ENCODE measurements at places on chromosomes 5 and 9.

- DNase-seq: no peak
Observed at GRCh38 chr5:163434401-163434866, 3.0 kb upstream of the CCNG1 start.

GRCh38 chr9:93117924-93118862 is 15.9 kb downstream of the NINJ1 start:
- no peak for DNase-seq

DNA sequence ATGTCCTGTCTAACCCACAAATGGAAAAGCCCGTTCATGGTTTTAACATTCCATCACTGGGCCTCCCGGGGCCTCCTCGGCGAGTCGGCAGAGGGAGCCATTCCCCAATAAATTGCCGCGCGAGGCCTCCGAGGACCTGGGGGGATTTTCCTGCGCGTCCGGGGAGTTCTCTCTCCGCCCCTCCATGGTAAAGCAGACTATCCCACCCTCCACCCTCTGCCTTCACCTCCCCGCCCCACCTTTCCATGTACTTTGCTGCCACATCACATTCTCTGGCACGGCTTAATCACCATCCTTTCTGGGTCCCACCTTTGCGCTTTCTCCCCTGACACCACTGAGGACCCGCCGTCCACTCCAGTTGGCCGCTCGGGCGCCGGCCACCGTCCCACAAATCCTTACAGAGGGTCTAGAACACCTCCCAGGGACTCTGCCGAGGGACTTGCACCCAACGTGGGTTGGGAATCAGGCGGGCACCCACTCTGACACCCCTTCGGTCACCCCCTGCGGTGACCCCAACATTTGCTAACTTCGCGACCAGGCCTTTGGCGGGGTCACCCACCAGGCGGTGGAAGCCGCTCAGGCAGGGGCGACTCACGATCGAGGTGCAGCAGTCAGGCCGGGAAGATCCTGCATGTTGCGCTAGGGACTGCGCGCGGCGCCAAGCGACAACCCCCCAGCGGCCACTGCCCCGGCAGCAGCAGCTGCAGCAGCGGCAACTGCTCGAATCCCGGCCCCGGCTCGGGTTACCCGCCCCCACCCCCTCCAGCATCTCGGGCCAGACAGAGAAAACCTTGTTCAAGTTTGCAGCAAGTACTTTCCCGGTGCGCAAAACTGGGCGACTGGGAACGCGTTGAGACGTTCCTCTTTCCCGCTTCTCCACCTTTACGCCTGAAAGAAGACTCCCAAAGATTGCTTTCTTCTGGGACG is at the start of gene MEGF10:
Gene MEGF10 (plus strand): TSS at position 778 of the 927 bp plus-strand sequence. CDS start 40,513 bp downstream, outside the sequence.
- no peak for DNase-seq

DNA sequence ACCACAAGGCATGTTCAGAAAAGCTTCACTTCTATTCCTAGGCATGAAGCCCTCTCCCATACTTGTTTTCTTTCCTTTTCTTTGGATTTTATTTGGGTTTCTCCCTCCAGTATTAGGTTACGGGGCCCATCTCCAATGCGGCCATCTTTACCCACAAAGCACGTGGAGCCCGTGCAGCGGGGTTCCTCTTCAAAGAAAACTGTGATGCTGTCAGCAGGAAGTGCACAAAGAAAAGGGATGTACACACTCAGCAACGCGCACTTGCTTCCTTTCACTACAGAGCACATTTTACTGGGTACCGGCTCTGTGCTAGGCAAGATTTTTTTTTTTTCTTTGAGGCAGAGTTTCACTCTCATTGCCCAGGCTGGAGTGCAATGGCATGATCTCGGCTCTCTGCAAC is 106.6 kb downstream of the COL23A1 start:
- DNase-seq: peak; percentile 13

- no peak for DNase-seq
Observed at GRCh38 chr5:122741681-122742080, 33.2 kb upstream of the SNX2 start.

DNA sequence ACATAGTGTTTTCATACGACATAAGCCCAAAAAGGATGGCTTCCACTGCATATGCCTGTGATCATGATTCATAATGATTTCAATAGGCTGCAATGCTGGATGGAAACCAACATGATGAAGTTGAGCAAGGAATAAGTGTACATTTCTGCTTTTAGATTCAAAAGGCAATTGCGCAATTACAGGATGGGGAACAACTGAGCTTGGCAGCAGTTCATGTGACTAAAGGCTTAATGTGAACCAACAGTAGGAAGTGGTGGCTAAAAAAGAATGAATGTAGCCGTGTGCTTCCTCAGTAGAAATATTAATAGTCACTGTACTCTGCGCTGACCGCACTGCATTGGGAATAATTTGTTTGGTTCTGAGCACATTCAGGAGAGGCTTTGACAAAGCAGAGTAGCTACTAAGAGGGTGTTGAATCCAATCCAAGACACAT is 51.2 kb downstream of the SLC1A3 start:
- DNase-seq: no peak

- no peak for DNase-seq
Observed at GRCh38 chr9:134474055-134474370, 147.8 kb downstream of the RXRA start.

GRCh38 chr5:178107756-178108310 is 5.5 kb upstream of the N4BP3 start:
- no peak for DNase-seq

DNA sequence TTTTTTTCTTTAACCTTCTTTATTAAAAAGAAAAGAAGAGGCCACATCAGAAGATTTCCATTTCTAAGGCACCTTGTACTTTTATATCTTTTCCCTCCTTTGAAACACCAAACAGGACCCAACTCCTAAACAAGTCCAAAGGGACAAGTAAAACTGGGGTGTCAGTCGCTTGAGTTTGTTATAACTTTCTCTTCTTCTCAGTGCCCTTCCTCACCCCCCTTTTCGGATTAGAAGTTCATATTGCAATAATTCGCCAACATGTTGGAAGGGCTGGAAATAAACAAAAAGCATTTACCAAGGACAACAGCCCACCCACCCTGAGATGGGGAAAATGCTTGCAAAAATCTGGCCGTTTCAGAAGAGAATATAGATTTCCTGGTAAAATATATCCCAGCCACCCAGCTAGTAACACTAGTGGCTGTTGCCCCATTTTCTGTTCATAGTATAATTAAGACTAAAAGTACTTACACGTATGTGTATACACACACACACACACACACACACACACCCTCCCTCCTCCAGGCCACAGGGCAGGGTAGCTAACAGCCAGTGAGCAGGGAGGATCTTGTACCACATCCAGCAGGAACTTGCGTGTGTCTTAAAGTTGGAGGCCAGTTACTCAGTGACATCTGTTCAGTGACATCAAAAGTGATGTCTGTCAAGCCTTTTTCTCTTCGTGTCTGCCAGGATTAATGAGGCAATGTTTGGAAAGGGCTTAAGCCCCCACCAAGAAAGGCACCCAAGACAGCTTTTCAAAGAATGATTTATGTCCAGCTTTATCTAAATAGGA is 149.1 kb upstream of the KLF4 start:
- DNase-seq: no peak

DNA sequence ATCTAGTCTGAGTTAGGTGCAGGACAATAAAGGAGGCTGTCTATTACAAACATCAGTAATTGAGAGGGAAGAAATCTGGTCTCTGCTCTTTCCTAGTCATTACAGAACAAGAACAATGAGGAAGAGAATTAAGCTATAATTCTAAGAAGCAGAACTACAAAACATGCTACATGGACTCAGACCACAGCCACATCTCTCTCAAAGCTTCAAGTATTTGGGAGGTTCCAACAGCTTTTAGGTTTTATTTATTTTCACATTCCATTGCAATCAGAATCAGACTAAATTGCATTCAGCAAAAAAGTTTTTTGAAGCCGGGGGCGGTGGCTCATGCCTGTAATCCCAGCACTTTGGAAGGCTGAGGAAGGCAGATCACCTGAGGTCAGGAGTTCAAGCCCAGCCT is 1.1 kb upstream of the GRPEL2 start:
- DNase-seq: no peak

- DNase-seq: no peak
Observed at GRCh38 chr5:124259017-124259416, 487.4 kb downstream of the ZNF608 start.

- no peak for DNase-seq
Observed at GRCh38 chr9:19193029-19193324, 37.5 kb upstream of the DENND4C start.

DNA sequence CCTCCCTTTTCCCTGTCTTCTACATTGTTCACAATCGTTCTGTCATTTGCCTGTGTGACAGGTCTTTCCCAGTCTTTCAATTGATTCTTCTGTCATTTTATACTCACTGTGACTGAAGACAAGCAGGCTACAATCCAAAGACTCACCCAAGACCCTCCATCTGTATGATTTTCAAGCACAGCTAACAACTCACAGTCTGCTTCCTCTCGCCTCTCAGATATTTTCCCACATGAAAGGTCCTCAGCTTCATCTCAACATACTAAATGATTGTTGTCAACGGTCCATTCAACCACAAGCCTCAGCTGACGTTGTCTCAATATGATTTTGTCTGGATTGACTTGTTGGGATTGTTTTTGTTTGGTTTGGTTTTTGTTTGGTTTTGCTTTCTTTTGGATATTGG is 346.5 kb downstream of the NFIB start:
- DNase-seq: no peak

DNA sequence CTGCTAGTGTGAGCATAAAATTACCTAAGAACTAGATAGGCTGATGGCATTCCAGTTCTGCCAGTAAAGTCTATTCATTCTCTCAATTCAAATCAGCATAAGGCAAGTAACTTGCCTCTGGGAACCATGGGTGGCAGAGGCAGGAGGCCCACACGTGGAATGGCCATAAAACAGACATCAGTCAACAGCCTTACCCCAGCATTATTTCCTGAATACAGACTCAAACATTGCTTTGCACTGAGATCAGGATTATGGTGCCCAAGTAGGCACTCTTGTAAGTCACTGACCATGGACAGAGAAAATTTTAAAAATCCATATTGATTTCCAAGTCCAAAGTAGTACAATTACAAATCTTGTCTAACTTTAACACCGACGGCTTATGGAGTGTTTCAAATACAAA is 157.7 kb downstream of the NR2F1-AS1 start:
- DNase-seq: no peak

DNA sequence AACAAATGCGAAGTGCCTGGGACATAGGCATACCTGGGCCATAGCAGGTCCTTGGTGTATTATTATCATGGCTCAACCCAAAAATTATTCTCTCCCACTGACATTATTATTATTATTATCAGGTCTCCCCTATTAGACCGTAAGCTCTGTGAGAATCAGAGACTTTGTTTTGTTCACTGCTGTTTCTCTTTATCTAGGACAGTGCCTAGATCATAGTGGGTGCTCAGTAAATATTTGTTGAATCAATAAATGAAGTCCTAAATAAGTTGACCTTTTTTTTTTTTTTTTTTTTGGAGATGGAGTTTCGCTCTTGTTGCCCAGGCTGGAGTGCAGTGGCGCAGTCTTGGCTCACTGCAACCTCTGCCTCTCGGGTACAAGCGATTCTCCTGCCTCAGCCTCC is 4.9 kb upstream of the TMEFF1 start:
- DNase-seq: no peak

DNA sequence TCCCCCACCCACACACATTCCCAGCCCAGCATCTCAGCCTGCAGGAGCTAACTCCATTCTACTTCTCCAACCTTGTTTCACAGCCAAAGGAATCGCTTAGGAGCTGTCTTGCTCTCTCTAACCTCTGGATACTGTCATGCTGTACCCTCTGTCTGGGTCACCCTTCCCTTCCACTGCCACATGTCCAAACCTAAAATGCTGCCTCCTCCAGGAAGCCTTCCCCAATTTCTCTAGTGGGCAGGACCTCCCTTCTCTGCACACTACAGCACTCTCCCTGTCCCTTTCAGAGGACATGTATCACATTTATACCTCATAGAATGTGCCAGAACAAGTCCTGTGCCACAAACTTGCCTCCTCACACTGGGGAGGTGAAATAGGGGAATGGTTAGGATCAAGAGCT is 30.8 kb downstream of the WHRN start:
- no peak for DNase-seq

DNA sequence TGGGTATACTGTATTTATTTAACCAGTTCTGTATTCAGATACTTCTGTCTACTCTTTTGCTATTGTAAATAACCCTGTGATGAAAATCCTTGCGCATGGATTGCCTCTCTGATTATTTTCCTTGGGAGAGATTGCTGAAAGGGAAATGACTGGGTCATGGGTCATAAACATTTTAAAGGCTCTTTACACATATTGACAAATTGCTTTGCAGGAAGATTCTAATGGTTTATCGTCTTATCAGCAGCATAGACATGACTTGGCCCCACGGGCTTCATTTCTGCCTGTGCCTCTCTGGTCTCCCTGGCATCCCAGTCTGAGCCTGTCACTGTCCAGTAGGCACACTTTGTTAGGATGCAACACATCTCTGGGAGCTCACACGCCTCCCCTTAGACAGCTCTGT is 52.3 kb downstream of the RGS3 start:
- no peak for DNase-seq

GRCh38 chr9:91541734-91542133 is 118.1 kb upstream of the NFIL3 start:
- no peak for DNase-seq

GRCh38 chr9:95570150-95570549 is 53.4 kb upstream of the PTCH1 start:
- no peak for DNase-seq

GRCh38 chr5:42374679-42375273 is 48.5 kb upstream of the GHR start:
- no peak for DNase-seq

DNA sequence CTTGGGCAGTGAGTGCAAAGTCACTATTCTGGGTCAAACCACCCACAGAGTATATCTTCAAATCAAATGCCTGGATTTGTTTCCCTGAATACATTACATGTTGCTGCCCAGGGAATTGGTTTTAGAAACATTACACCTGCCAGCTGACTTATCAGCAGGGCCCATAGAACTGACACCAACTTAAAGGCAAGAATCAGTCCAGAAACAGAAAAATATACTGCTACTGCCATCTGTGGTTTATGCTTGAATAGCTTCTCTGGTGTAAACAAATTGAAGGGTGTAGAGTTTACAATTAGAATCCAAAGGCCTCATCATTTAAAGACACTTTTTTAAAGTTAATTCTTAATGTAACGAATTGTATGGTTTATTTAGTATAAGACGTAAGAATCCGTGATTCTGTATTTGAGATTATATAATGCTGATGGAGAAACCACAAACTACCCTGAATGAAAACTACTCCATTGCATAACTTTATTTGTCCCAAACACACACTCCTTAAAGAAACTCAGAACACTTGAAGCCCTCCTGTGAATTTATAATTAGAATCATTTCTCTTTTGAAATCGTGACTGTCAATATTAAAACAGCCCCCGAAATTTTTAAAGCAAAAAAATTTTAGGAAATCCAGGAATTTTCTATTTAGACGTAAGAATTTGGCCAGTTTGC is 6.2 kb downstream of the NR6A1 start:
- no peak for DNase-seq
